ENCODE measurements at places on chromosomes 3 and 15.

- DNase-seq, result no peak
Measured at GRCh38 chr3:181056136-181056732, 66.7 kb upstream of the DNAJC19 start.

DNA sequence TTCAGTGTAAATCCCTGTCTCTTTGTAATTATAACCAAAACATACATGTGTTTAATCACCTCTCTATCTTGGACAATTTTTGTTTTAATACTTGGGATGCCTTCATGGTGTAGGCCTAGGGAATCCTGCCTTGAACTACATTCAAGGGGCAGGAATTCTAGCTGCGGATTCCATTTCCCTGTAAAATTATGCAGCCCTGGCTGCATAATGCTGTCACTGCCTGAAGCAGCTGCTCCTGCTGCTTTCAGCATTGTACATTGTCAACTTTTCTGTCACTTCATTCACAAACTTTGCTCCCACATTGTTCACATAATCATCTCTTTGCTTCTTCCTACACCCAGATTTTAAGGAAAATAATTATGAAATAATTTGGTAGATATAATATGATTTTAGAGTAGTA is 638.7 kb downstream of the RBMS3 start:
- no peak for DNase-seq

DNA sequence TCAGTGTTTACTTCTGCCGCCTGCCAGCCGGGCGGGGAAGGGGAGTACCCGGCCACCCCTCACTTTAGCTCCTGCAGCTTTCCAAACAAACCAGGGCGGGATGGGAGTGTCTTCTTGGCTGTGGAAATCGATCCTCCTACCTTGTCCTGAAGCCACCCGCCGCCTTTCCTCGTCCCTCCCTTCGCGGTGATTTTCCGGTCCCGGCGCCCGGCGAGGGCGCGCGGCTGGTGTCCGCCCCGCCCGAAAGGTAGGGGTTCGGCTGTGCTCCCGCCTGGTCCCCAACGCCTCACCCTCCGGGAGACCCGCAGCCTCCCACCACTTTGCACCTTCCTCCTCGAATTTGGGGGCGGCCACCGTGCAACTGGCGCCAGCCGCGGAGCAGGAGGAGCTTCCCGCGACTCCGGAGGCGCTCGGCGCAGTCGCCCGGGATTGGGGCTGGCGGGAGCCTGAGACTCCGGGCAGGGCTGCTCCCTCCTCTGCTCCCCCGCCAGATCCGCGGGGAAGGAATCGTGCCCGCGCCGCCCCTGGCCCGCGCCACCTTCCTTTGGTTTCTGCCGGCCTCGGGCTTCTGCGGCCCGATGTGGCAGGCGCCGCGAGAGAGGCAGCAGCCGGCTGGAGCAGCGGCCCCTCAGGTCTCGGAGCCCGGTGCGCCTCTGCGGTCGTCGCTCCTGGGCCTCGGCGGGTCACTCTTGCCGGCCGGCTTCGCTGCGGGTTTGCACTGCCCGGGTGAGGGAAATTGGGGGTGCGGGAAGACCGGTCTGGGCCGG is 30.7 kb upstream of the ST3GAL6 start:
- DNase-seq, result no peak

- no peak for DNase-seq
Measured at GRCh38 chr15:69929905-69930630, 167.6 kb downstream of the TLE3 start.

DNA sequence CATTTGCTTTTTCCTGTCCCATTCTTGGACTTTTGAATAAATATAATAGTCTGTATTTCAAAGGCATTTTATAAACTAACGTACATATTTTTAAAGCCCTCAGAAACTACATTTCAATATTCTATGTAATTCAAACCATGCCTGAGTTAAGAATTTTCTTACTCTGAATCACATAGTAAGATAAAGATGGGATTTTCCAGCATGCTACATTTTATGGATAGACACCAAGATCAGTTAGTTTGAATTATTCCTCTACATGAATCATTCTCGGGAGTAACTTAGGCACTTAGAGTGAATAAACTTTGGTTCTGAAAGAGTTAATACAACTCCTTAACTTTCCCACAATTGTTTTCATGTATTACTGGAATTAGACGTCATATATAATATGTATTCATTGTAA is 713.3 kb upstream of the CBLB start:
- DNase-seq, result no peak

DNA sequence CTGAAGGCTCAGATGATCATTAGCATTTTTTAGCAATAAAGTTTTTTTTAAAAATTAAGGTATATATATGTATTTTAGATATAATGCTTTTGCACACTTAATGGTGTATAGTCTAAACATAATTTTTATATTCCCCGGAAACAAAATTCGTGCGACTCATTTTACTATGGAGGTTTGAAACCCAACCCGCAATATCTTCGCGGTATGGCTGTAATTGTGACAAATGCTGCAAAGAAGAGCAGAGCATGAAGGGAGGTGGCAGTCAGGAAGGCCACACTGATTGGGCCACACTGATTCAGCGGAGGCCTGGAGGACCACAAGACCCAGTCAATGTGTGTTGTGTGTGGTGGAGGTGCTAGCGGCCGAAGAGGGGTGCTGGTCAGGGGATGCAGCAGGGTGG is 4.5 kb upstream of the CYP8B1 start:
- DNase-seq, result peak; percentile 33

GRCh38 chr15:74540161-74540760 is 759 bp upstream of the ARID3B start:
- peak; percentile 55 for DNase-seq

DNA sequence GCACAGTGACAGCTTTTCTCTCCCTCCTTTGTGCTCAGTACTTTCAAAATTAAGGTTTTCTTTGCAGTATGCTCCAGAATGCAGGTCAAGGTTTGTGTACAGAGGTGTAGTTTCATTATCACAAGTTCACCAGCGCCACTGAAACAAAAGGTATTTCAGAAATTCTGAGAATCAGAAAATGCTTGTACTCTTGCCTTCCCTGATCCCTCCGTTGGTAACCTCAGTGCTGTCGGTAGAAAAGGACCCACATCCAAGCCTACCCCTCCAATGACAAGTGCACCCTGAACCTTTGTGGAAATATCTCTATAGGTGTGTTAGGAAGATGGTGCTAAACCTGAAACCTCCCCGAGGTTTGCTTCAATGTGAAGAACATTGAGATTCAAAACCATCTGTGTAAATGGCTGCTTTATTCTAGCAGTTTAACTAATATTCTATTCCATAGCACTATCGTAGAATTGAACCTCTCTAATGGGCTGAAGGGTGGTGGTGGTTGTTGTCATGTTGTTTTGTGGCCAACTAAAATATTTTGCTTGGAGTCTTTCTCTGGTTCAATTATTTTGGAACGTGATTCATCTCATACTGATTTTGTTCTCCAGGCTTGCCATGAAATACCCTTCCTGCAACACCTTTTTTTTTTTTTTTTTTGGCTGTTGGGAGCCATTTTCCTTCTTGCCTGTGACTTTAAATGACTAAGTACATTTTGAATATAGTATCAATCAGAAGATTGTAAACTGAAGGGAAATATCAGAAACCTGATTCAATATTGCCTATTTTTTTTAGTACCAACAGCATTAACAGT is 20.7 kb downstream of the ZBTB38 start:
- no peak for DNase-seq

DNA sequence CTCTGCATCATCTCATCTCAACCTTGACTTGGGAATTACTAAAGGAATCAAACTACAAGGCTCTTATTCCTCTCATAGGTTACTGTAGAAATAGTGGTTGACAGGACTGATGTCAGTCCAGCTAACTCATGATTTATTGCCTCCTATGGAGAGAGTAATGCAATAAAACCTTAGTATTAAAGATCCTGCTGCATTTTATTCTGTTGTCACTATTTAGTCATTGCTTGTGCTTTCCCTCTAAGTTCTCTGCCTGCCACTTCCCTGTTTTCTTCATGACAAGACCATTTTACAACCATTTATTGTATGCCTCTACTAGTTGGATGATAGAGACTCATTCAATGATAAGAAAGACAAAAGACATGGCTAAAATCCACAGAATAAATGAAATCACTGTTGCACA is 134.1 kb upstream of the GRM7 start:
- DNase-seq, result no peak

- no peak for DNase-seq
Measured at GRCh38 chr15:77497110-77497737, 76.5 kb downstream of the HMG20A start.

DNA sequence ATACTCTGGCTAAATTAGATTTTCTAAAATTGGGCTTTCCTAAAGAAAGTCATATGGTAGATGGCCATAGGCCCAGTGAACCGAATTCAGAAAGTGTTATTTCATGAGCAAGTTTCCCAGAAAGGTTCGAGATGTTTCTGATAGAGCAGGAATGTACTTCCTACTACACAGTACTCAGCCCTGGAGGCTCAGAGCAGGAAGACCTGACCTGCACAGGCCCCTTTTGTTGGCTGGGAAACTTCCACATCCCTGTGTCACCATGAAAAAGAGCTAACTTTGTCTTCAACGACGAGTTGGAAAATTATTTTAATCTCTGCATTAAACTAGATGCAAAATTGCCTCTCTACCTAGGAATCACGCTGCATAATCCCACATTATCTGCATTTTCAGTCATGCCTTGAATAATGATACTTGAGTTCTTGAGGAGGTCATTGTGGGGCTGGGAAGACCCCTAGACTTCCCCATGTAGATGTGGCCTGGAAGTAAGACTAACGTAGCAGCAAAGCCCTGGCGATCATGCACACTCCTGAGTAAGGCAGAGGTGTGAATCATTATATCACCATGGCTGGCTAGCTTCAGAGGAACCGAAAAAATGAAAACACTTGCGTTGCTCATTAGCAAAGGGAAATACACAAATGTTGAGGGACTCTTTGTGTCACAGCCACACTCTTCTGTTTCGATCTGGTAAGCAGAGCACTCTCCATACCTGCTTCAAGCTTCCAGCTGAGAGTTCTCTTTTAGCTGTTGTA is 47.1 kb downstream of the CMTM7 start:
- peak; percentile 53 for DNase-seq

DNA sequence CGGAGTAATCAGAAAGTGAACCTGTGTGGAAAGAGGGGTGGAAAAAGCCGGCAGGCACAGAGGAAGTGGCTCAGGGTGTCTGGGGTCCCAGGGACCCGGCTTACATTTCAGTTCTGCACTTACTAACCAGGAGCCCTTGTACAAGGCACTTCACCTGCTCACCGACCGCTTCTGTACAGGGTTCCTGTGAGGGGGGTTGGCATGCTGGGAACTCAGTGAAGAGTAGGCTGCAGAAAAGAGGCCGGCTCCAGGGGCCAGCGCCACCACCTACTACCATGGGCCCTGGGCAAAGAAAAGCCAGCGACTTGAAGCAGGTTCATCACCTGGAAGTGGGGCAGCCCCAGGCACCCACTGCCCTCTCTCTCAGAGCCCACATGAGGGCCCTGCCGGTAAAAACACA is 6.2 kb downstream of the STIMATE start:
- no peak for DNase-seq

- DNase-seq, result peak; percentile 99
Measured at GRCh38 chr15:42920519-42921341, at the start of gene TTBK2. TTBK2 (minus strand) TSS chr15:42920778; CDS start chr15:42878617, 42,161 bp downstream.

DNA sequence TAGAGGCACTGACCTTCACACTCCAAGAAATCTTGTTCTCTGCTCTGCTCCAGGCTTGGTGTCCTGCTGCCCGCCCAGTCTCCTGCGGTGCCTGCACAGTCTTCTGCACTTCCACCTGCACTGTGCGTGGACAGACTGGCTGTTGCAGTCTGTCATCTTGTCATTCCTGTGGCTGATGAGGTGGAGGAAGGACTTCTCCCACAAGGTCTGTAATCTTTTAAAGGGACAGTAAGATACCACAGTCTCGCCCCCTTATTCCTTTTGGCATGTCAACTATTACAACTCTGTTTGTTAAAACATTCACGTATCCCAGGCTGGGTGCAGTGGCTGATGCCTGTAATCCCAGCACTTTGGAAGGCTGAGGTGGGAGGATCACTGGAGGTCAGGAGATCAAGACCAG is 54.1 kb upstream of the IGF2BP2 start:
- no peak for DNase-seq

DNA sequence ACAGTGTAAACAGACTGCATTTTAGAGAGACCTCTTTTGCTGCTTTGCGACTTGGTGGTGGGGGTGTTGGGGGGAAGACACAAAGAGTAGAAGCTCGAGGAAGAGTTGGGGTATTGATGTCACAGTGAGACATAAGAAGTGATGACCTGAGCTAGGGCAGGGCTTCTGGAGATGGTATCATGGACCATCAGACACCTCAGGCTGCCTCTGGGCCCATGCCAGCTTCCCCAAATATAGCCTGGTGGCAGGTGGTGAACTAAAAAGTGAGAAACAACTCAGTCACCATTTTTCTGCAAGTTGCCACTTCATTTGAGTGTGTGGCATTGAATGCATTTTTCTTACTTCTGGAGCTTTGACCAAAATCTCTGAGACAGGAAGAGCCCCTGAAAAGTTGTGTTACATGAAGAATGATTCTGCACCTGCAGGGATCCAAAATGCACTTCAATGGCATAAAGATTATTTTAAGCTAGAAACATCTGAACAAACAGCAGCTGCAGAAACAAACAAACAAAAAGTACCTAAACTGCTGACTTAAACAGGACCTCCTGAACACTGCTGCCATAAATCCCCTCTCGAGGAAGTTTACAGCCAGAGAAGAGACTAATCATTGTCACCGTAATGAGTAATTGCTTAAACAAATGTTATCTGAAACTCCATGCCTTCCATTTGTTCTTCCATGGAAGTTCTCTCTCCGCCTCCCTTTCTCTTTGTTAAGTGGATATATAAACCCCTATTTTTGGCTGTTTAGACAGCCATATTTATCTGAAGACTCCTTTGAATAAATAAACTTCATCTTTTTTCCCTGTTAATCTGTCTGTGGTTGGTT is 15.2 kb upstream of the XIRP1 start:
- DNase-seq, result no peak

- DNase-seq, result no peak
Measured at GRCh38 chr15:91186904-91187656, 87.0 kb downstream of the SV2B start.

DNA sequence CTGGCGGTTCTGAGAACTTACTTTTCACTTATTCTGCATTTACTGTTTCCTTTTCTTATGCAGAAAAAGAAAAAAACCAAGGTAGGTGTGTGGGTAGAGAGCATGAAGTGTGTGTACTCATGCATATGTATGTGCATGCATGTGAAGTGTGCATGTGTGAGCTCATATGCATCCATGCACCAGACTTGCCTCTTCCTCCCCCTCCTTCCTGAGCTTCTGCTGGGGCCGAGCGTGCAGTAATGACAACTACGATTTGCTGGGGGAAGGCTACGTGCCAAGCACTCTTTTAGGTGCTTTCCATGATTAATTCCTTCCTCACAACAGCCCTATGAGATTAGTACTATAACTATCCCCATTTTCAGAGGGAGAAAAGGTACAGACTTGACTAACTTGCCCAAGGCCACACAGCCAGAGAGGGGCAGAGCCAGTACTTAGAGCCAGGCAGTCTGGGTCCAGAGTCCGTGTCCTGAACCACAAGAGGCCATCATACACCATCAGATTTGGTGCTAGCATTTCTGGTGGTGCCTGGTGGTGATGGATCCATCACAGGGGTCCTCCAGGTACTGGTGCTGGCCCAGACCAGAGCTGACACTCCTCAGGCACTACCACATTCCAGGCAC is 46.7 kb downstream of the CAPN3 start:
- DNase-seq, result no peak
